ENCODE measurements at places on chromosomes 2 and 18.

DNA sequence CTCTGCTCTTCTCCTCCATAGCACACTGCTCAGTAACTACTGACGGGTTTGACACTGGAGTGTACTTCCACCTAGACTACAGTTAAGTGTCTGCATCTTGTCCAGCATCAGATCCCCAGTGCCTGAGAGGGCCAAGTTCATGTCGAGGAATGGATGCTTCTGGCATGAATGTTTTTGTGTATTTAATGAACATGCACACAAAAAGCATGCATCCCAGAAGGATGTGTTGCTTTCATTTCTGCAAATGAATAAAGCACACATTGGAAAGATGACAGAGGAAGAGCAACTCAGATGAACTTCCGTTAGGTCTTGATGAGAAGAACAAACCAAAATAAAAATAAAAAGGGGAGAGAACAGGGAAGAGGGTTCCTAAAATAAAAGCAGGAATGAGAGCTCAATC, 27.9 kb downstream of the C2orf49 start:
- no peak for DNase-seq

GRCh38 chr2:41934329-41934958, 113.4 kb upstream of the PKDCC start:
- no peak for DNase-seq

GRCh38 chr2:68828887-68829708, 42.1 kb downstream of the BMP10 start:
- DNase-seq = peak; percentile 64

- DNase-seq = no peak
These were observed 32.2 kb upstream of the GLI2 start for GRCh38 chr2:120703330-120703994.

DNA sequence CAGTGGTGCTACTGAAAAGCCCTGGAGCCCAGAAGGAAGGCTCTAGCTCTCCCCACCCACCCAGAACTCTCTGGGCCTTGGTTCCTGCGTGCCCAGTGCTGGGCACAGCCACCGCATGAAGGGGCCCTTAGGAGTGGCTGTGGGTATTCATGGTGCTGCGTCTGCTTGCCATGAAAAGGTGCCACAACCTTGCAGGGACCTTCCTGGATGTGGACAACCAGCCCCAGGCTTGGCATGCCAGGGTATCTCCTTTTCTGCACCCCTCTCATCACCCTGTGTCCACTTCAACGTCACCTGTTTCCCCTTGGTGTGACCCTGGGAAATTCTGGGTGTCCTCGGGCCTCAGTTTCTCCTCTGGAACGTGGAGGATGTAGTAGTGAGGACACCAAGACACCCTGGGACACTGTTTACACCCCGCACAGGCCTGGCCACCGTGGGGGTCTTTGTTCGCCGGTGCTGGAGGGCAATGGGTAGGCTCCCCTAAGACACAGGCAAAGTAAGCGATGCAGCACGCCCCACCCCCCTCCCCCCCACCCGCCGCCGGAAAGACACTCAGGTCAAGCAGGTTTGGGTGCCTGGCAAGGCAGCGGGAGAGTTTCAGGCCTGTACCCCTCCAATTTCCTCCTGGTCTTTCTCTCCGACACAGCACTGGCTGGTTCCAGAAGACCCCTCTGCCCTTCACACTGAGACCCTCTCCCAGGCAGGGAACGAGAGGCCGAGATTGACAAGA, 34.8 kb upstream of the TAF1B start:
- no peak for DNase-seq

GRCh38 chr2:149465873-149466272, 121.7 kb downstream of the MMADHC start:
- DNase-seq = no peak

DNA sequence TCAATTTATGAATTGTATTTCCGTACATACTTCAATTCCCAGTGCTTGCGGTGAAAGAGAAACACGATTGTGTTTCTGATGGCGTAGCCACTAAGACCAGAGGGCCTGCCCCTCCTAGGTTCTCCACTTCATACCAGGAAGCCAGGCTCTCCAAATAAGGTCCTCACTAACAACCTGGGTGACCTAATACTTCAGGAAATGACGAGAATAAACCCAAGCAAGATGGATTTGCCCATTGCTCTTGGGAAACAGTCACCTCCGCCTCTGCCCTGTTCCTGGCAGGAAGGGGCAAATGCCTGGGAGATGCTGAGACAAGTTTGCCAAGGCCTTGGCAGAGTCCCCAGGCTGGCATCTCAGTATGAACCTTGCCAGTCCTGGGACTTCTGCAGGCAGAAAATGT, 41.8 kb downstream of the TTC32 start:
- no peak for DNase-seq

DNA sequence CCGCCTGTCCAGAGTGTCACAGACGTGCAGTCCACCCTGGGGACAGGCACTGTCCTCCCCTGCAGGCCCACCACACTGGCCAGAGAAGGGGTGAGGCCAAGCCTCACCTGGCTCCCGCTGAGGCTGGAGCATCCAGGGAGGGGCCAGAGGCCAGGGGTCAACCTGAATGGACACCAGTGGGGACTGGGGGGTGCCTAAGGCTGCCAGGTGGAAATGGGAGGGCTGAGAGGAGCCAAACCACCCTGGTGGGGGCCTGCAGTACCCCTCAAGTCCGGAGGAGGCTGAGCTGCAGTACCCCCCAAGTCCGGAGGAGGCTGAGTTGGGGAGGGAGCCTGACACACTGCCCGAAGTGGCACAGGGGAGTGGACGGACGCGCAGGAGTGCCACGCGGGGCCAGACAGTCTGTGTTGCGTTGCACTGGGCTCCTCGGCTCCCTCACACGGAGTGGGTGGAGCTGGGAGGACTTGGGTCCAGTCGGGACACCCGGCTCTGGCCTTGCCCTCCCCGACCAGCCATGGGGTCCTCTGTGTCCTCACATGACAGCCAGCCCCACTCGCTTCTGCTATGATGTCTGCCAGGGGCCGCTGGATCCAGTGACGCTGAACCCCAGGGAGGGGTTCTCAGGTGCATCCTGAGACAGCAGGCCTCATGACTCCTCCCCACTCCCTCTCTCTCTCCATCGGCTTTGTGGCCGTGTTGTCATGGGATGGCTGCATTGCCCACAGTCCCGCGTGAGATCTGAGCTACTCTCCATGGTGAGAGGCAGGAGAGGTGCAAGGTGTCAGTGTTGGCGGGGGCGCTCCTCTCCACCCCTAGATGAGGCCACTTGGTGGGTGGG, 22.3 kb upstream of the GPC1 start:
- no peak for DNase-seq

DNA sequence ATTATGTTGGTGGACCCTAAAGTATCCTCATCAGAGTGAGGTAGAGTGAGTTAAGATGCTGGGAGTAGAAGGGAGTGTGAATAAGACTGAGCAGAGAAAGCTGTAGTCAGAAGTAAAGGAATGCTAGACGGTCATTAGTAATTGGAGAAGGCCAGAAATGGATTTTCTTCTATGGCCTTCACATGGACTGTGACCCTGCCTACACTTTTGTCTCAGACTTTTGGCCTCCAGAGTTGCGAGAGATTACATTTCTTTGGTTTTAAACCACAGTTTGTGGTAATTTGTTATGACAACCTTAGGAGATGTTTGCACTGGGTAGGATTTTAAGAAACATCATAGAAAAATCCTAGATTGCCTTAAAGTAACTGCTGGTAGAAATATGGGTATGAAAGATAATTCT, 1267.7 kb upstream of the TMEFF2 start:
- DNase-seq = no peak

DNA sequence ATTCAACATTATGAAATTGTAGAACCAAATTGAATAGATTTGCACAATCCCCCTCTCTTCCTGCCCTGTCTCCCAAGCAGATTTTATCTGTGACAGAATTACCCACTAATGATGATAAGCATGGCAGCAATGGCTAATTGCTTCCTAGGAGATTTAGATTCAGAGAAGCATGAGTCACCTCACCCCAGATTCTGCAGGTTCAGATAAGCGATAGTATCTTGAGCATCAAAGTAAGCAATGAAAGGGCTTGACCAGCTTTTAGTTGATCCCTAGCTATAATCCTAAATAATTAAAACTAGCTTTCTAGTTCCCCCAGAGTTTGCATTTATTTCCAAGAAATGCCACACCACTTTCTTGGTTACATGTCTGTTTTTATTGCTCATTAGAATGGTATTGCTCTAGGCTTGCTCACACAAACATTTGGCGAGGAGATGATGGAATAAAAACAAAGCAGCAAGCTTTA, 204.3 kb downstream of the GULP1 start:
- no peak for DNase-seq

DNA sequence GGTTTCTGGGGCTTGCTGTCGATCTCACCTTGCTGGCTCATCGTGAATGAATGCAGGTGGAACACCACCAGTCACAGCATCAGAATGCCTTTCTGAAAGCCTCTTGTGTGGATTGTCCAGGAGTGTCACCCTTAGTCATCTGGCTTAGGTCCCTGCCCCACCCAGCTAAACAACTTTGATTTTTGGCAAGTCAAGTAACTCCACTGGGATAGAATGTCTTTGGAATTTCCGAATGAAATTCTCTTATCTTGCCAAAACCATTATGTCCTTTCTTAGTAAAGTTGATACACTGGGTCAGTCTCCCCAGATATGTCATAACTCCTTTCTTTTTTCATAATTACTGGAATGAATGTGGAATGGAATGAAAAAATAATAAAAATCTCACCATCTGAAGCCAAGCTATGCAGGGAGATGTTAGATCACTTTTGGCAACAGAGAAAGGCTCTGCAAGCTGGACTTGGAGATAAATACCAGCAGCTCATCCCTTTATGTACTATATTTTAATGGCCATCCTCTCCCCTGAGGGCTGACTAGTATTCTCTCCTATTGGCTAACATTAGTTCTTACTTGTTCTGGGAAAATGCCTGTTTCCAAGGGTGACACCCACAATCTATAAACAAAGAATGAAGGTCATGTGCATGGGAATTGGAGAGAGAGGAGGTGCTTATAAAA, 35.4 kb downstream of the INSIG2 start:
- no peak for DNase-seq

GRCh38 chr2:630451-631320, 46.5 kb downstream of the TMEM18 start:
- DNase-seq = no peak

- peak; percentile 40 for DNase-seq
These were observed at the start of gene ZDBF2 for GRCh38 chr2:206274434-206275311. ZDBF2 (plus strand) TSS chr2:206274663; CDS start chr2:206281850, 7,187 bp downstream.

DNA sequence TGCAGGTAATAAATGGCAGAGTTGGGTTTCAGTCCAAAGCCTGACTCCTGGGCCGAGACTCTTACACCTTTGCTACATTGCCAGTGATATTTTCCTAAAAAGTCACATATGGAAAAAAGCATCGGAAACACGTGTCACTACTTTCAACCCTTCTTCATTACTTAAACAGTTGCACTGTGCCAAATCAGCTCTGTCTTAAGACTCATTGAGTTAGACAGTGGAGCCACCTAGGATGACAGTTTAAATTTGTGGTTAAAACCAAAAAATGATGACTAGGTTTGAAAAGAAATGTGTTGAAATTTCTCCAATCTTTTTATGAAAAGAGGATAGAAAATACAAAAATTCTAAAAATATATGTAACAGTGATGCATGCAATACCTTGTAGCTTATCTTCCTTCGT, 97.5 kb downstream of the TMEM247 start:
- no peak for DNase-seq

- DNase-seq = no peak
These were observed 3.4 kb downstream of the CASP8 start for GRCh38 chr2:201263779-201264178.

- no peak for DNase-seq
These were observed 178.7 kb downstream of the ZNF385B start for GRCh38 chr2:179682756-179683155.

- DNase-seq = no peak
These were observed 6.8 kb downstream of the HS6ST1 start for GRCh38 chr2:128311755-128312341.

DNA sequence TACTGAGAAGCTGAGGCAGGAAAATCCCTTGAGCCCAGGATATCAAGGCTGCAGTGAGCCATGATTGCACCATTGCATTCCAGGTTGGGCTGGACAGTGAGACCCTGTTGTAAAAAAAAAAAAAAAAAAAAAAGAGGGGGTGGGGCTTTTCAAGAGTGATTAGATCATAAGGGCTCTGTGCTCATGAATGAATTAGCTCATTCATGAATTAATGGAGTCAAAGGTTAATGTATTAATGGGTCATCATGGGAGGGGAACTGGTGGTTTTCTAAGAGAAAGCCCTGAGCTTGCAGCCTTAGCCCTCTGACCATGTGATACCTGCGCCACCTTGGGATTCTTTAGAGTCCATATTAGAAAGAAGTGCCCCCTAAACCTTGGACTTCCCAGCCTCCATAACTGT, 4.5 kb downstream of the SLC19A3 start:
- no peak for DNase-seq

DNA sequence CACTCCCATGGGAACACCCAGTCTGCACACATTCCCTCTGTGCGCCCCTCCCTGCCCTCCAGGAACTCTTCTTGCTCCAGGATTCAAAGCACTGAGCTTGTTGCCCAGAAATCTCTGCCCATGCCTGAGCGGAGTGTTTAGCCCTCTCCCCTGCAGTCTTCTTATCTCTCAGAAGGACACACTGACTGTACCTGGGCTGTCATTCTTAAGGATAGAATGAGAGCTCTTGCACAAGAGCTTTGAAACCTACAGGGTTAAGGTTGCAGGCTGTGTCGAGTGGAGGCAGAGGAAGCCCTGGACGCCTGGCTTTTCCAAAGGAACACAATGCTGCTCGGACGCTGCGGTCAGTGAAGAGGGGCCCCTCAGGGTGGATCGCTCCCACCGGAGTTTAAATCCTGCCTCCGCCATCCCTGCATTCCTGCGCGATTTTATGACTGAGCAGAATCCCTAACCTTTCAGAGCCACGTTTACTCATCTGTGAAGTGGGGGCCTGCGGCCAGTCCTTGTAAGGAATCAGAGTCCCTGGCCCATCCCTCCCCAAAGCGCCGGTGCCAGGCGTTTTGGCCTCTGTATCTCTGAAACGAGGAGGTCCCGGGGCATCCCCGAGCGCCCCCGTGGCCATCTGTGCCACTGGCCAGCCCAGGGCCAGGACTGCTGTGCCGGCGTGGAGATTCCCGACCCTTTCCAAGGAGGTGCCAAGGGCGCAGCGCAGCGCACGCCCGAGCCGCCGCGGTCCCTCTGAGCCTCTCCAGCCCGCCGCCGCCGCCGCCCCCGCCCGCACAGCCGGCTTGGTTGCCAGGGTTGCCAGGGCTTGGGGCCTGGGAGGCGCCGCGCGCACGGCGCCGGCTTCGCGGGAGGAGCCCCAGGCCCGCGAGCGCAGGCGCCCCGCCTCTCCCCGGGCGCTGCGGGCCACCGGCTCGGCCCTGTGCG, 58.9 kb downstream of the FAM168B start:
- peak; percentile 16 for DNase-seq

Measured in stimulated activated CD4-positive, alpha-beta T cell treated with anti-CD3 and anti-CD28 coated beads, Interleukin-2, amount 100 ng/mL, for 24 hours (primary cell).